ENCODE measurements at places on chromosomes 6 and 20.

GRCh38 chr20:36408219-36408618 is 102.1 kb downstream of the DLGAP4 start:
- DNase-seq: no peak

DNA sequence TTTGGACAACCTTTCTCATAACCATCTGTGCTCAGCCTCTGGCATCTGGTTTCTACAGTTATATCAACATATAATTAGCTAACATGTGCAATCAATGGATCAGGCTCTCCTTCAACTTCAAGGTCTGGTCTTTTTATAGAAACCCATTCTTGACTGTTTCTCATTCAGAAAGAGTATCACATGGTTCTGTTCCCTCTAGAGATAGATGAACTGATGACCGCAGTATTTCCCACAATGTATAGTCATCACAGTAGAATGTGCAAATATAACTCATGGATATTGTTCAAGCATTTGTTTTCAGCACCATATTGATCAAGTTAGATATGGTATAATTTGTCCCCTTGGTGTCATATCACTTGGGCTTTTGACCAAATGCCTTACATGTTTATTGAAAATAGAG is 656.2 kb downstream of the FRK start:
- DNase-seq: no peak

GRCh38 chr6:11771473-11772048 is 7.0 kb downstream of the ADTRP start:
- DNase-seq: no peak

DNA sequence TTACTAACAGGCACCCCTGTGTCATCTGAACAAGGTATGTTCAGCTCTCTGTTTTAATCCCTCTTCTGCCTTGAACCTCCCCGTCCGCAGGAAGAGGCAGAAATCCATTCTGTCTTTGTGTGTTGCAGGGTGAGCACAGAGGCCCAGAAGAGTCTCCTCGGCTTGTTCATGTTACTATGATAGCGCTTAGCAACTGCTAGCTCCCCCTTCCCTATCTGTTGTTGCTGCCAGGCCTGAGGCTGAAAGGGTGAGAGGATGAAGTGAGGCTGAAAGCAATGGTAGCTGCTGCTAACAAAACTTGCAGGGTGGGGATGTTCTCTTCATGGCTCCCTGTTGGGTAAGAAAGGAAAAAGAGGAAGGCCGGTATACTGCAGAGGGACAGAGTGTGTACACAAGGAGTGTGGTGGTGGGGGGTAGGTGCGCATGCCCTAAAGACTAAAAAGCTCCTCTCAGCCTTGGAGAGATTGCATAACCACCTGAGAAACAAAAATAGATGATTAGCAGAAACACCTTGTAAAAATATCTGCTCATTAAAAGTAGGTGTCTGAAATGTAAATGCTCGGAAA is 55.2 kb upstream of the CITED2 start:
- peak; percentile 37 for DNase-seq

DNA sequence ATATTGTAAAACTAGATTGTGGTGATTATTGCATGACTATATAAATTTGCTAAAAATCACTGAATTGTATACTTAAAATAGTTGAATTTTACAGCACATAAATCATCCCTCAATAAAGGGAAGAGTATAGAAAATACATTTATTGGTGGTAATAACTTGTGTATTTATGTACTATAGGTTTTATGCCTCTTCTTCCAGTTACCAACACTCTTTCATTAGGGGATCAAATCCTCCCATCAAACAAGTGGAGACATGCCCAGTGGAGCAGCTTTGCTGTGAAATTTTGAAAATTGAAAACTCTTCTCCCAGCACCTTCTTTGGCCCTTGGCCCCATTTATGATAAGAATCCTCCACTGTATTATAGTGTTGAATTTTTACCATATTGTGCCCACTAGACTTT is 10.1 kb upstream of the SSR1 start:
- DNase-seq: no peak

GRCh38 chr6:29926413-29927274 is 15.7 kb upstream of the HLA-A start:
- DNase-seq: peak; percentile 93

DNA sequence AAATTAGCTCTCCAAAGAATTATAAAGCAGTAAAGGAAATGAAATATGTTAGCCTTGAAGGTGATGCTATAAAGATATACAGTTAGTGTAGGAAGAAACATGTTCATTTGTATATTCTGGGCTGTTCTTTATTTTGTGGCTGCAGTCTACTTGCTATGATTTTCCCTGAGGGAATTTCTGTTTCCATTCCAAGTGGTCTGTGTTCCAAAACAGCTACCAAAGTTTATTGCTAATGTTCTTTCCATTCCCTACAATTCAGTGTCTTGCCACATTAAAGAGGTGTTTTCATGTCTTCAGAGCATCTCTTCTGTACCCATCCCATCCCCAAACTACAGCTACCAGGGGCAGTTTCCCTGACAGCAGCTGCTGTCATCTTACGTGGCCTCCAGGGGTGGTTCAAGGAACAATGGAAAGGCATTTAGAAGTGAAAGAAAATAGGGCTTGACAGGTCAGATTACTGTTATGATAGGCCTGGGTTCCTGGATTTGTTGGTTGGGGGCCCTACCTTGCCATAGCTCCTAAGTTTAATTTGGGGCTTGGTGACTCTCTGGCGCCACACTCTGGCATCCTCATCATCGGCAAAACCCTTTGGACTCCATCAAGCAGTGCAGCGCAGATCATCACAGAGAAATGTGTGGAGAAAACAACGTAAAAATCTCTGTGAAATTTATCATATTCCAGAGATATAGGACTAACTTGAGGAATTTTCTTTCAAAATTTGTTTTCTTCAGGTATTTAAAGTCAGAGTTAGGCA is 33.8 kb upstream of the AIG1 start:
- DNase-seq: peak; percentile 46

GRCh38 chr6:6910734-6911295 is 196.9 kb upstream of the RREB1 start:
- no peak for DNase-seq

GRCh38 chr6:10398446-10399218 is 16.2 kb downstream of the TFAP2A start:
- no peak for DNase-seq

GRCh38 chr20:19603376-19603750 is 154.7 kb upstream of the RIN2 start:
- no peak for DNase-seq

DNA sequence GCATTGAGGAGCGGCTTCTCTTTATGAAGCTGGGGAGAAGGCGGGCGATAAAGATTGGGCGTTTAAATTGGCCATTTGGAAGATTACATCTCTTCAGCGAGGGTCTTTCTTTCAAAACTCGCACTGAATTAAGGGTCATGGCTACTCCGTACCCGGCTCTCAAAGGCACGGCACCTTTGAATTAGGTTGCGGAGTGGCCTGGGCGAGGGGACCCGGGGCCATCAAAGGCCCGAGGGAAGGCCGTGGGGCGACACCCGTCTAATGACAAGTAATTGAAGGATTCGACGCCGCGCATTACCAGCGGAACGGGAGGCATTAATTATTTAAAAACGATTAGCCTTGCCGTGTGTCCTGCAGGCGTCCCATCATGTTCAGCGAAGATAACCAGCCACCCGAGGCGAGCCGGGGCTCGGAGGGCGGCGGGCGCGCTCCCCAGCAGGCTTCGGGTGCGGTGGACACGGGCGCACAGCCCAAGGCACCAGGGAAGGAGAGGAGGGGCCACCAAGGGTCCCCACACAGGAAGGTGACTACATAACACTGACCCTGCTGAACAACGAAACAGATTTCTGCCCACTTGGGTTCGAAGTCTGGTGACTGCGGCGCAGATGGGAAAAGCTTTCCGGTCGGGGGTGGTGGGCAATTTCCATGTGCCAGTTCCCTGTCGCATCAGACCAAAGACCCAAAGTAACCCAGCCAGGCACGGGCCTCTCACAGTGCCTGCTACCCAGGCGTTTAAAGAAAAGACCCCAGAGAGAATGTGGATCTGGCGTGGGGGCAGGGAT is 7.4 kb downstream of the FOXA2 start:
- no peak for DNase-seq

DNA sequence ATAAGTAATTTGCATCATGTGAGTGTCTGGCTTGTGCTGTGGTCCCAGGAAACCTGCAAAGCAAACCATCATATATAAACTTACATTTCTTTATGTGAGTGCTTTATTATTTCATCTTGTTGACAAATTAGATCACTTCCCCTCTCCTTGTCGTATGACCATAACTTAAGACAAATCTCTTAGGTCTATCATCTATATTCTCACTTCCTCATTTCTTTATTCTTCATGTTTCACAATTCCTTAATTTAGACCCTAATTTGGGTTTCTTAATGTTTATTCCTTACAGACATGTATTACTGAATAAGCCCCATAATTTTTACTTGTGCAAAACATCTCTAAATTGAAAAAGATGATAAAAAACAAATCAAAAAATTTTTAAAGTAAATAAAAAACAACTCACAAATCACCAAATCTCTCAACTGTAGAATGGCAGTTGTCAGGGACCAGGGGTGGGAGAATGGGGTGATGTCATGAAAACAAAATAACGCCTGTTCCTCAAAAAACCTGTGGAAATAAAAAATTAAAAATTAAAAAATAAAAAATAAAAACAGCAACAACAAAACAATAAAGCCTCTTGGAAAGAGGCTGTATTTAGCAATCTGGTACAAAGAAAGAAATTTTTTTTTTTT is 49.5 kb upstream of the FBXO30 start:
- DNase-seq: peak; percentile 32

DNA sequence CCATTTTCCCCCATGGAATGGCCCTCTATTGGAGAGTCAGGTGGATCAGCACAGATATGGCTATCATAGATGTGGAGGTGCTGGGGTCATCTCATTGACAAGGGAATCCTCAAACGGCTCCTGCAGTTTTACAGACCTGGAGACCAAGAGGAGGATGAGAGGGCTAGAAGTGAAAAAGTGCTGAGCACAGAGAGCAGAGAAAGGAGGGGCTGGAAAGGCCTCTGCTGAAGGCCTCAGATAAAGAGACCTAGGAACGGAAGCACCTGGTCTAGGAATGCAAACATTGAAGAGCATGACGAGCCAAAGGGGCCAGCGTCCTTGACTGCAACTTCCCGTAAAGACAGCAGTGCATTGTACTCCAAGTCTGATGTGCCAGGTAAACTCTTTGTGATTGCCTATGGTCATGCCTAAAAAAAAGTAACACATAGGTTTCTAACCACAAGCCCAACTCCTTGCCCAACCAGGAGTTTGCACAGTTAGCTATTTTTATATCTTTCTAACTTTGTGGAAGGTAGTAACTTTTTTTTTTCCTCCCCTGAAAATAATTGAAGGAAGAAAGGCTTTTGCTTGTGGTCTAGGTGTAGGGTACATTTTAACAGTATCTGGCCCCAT is 15.2 kb downstream of the RSPH4A start:
- DNase-seq: peak; percentile 44

DNA sequence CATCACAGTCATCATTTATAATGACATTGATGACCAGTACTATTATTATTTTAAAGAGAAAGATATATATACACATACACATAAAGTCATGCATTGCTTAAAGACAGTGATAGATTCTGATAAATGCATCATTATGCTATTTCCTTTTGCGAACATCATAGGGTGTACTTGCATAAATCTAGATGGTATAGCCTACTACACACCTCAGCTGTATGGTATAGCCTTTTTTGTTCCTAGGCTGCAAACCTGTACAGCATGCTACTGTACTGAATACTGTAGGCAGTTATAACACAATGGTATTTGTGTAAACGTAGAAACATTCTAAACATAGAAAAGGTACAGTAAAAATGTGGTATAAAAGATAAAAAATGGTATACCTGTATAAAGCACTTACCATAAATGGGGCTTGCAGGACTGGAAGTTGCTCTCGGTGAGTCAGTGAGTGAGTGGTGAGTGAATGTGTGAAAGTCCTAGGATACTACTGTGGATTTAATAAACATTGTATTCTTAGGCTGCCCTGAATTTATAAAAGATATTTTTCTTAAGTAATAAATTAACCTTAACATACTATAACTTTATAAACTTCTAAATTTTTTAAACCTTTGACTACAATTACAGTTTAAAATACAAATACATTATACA is 23.9 kb downstream of the QKI start:
- DNase-seq: no peak

GRCh38 chr6:99002831-99003230 is 55.1 kb upstream of the FBXL4 start:
- no peak for DNase-seq

GRCh38 chr6:114611696-114612095 is 268.9 kb upstream of the HS3ST5 start:
- no peak for DNase-seq

DNA sequence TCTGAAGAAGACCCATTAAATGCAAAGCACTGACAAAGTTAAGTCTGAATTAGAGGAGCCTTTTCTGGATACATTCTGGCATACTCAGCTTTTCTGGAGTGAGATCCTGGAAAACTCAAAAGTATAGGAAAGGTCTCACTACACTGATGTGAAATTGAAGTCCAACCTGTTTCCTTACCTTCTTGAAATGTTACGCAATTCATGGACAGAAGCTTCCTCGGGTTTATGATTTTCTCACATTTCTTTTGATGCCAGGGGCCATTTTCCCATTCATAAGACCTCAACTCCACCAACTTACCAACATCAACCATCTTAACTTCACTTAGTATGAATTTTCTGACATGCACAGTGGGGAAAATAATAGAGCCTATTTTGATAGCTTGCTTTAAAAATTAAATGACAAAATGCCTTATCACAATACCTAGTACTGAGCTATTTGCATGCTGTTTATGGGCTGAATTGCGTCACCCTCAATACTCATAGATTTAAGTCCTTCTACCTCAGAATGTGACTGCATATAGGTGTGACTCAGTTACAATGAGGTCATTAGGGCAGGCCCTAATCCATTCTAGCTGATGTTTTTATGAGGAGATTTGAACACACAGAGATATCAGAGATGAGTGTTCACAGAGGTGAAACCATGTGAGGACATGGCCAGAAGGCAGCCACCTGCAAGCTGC is 73.4 kb upstream of the RAB32 start:
- DNase-seq: no peak

GRCh38 chr6:132461958-132462357 is 51.0 kb downstream of the STX7 start:
- DNase-seq: no peak

- DNase-seq: peak; percentile 21
These were observed 48.1 kb downstream of the TBC1D7 start for GRCh38 chr6:13280254-13280653.

GRCh38 chr20:40683221-40683893 is 5.7 kb downstream of the MAFB start:
- no peak for DNase-seq

DNA sequence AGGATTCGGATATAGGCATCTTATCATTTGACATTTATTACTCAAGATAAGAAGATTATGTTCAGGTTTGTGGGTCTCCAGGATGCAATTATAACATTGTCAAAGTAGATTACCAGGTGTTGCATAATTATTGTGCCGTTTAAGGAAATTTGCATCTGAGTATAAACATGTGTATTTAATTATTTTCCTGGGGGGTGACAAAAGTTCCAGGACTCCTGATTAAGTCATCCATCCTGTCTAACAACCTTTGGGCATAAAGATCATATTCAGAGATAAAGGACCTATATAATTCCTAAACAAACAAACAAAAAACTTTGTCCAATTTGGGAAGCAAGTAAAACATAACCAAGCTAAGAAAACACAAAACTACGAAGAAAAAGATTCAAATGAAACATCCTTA is 3.3 kb upstream of the PPP1R14C start:
- no peak for DNase-seq

Measured in hematopoietic multipotent progenitor cell treated with erythropoietin and hydrocortisone succinate and interleukin-3 and kit ligand, for 6 days (in vitro differentiated cells).